Stimulated activated CD4-positive, alpha-beta T cell treated with anti-CD3 and anti-CD28 coated beads, Interleukin-12 subunit alpha, Interleukin-12 subunit beta, amount 100 ng/mL, for 24 hours (primary cell): ENCODE measurements at places on chromosomes 7 and 10.
A peak's percentile ranks its signal among the peaks of the same experiment; 100 is the strongest.

- DNase-seq = no peak
These were observed 82.5 kb downstream of the CPVL start for GRCh38 chr7:29063872-29064271.

- DNase-seq = no peak
These were observed 235.8 kb upstream of the RHOBTB1 start for GRCh38 chr10:61179771-61180170.

DNA sequence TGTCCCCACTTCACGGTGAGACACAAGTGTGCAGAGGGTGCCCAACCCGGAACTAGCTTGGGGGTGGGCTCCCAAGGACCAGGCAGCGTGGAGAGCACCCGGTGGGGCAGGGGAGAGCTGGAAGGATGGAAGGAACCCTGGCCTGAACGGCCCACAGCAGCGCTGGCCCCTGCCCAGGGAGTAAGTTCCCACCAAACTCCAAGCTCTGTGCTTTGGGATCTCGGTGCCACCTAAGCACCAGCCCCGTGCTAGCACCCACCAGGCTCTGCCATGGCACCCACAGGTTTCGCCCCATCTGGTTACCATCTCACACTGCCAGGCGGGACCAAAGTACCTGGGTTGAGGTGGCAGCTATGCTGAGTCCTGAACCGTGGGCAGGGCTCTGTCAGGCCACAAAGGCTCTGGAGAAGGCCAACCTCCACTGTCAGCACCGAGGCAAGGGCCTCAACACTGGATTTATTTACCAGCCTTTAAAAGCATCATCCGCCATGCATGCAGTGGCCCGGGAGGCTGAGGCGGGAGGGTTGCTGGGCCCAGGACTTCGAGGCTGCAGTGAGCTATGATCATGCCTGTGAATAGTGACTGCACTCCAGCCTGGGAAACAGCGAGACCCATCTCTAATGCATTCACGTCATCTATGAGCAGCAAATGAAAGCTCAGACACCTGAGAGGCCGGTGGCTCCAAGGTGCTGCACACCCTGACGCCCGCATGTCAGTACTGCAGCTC is 16.0 kb downstream of the GPER1 start:
- DNase-seq = no peak

- DNase-seq = peak; percentile 51
These were observed 96.9 kb downstream of the HIPK2 start for GRCh38 chr7:139680676-139681462.

GRCh38 chr7:108136191-108136688 is 6.1 kb upstream of the LAMB4 start:
- DNase-seq = no peak
